ENCODE measurements at places on chromosomes 1 and 21. TPM values are rescaled to one million over a fixed set of nuclear protein-coding genes. Genes with fewer than 3 reads are reported as not detected.

The KCTD3 gene
- polyA plus RNA-seq: 47.5 TPM

DNA sequence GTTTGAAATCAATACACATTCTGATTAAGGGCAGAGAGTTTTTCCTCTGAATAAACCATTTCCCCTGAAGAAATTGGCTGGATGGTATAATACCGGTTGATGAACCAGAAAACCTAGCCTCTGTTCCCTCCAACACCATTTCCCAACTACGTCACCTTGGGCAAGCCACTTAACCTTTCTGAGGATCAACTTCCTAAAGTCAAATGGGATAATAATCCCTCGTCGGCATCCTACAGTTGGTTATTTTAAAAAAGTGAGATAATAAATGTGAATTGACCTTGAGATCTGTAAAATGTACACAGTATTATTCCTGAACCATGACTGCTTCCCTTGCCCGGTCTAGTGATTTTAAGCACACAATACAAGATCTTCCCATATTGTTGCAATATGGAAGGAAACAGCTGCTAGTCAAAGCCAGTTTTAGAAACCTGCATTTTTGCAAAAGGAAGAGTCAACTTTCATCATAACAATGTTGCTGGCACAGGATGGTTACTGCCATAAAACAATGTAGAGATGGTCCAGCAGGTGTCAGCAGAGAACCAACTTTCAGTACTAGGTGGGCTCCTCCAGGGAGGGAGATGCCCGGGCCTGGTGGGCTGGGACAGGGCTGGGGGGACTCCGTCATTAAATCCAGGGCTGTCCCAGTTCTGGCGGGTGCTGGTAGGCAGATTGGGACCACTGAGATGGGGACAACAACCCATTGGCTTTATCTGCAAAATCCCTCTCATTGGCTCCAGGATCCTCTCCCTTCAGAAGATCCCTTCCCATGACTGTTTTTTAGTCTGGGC lies 5.2 kb upstream of the HLX start:
- DNase-seq: no peak

The FAM163A gene
- polyA plus RNA-seq: 0.27 TPM

The SDCCAG8 gene
- polyA plus RNA-seq: 24.6 TPM

The TOE1 gene
- not detected for polyA plus RNA-seq

The IRF2BP2 gene
- polyA plus RNA-seq: 61.9 TPM

DNA sequence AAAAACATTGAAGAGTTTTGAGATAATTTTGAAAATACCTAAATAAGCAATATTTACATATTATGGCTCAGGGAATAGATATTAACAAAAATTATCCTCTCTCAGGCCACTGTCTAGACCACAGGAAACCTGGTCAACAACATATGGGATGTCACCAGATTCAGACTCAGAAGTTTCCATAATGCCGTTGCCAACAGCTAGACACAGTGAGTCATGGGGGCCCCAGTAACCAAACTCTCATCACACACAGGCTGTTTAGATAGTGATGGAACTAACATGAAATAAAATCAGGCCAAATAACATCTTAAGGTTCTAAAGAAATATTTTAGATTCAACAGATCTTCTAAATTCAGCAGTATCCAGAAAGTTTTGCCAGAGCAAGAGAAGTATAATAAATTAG lies 681.7 kb upstream of the ADAMTS5 start:
- no peak for DNase-seq

DNA sequence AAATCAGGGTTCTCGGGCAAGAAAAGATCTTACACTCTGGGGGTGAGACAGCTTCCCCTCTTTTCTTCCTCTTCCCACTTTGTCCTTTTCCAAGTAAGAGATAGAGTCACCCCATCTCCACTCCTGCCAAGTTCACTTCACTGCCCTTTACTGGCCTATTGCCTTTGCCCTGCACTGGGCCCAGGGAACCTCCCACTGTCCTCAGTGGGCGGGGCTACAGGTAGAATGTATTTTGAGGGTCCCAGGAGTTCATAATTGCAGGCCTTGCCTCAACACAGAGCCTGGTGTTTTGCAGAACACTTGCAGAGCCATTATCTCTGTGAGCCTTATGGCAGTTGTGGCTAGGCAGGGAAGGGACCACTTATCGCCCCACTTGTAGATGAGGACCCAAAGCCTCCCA lies 3.3 kb downstream of the AMPD2 start:
- no peak for DNase-seq
